ENCODE measurements at places on chromosomes 4 and X. TPM values are rescaled to one million over a fixed set of nuclear protein-coding genes. Genes with fewer than 3 reads are reported as not detected.

DCK gene
- 20.7 TPM for total RNA-seq

CD38 gene
- total RNA-seq: 1.0 TPM

HTN3 gene
- not detected for total RNA-seq

LRAT gene
- 2.1 TPM for total RNA-seq

ACOX3 gene
- 32.6 TPM for total RNA-seq

ARHGEF38 gene
- total RNA-seq: not detected

SMIM43 gene
- 18.8 TPM for total RNA-seq

PTPN13 gene
- 14.1 TPM for total RNA-seq

SPATA4 gene
- 0.13 TPM for total RNA-seq

LIMCH1 gene
- total RNA-seq: 1.4 TPM

PNMA5 gene
- not detected for total RNA-seq

USP26 gene
- not detected for total RNA-seq

STS gene
- total RNA-seq: 1.7 TPM

PNCK gene
- not detected for total RNA-seq

WAS gene
- total RNA-seq: 0.48 TPM

CSAG1 gene
- not detected for total RNA-seq

CFAP99 gene
- not detected for total RNA-seq

SLITRK4 gene
- total RNA-seq: 5.3 TPM

SUPT20HL1 gene
- not detected for total RNA-seq

SSX3 gene
- total RNA-seq: not detected
